ENCODE measurements at places on chromosomes 2 and 18.

GRCh38 chr2:70799706-70800105, 9.3 kb upstream of the FIGLA start:
- no peak for DNase-seq

DNA sequence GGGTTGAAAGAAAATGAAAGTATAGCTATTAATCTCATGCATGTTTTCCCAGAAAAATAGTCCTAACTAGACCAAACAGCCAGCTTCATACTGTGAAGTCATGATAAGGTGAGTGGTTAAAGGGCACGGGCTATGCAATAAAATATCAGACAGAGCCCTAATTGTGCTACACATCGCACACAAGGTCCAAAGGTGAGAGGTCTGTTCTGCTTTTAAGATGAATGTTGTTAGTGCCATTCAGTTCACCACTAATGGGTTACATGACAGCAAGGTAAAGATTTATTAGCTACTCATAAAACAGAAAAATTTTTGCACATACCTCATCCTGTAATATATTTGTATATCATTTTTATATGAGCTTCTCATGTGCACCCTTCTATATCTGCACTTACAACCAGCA, 105.0 kb upstream of the STK17B start:
- no peak for DNase-seq

DNA sequence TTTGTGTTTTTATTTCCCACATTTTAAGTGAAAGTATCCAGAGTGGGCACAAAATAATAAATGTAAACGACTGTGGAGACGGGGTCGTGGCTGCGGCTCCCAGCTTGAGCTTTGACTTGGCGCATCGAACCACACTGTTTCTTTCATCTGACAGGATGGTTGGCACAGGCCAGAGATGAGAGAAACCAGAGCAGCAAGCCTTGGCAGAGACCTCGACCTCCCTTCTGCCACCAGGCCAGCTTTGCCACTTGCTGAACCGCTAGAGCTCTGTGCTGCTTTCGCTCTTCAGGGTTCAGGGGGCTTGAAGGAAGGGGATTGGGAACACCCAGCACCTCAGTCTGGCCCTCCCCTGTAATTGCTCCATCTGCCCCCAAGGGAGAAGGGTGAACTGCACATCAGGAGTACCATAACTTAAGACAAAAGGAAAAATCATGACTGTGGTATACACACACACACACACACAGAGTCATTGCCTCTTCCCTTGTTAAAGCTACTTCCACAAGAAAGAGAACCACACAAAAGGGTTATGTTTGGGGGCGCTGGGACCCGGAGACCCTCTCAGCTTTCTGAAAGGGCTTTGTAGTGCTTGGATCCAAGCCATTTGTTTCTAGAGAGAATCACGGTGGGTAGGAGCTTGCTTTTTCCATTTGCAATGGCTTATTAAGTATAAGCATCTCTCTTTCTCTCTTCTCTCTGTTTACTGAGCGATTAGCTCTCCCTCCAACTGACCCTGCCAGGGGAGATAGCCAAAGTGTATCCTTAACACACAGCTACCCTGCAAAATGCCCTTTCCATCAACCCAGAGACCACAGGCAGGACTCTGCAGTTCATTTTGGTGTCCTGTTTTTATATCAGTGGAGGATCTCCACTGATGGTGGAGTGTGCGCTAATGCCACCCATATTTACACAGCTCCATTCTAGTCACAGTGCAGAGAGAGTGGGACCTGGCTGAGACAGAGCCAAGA, 23.0 kb downstream of the POU3F3 start:
- no peak for DNase-seq

GRCh38 chr2:232139171-232139594, 177.7 kb downstream of the DIS3L2 start:
- DNase-seq: no peak

DNA sequence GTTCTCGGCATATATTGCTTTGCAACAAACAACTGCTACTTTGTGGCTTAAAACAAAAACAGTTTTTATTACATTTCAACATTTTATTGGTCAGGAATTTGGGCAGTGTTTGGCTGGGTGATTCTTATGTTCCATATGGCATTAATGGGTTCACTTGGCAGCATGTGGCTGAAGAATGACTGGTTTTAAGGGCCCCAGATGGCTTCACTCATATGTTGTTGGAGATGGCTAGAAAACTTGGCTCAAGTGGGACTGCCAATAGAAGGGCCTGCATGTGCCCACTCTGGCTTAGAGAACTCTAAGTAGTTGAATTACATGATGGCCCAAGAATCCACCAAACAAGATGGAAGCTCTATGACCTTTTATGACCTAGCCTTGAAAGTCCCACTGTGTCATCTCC, 86.1 kb downstream of the FASTKD2 start:
- DNase-seq: no peak

DNA sequence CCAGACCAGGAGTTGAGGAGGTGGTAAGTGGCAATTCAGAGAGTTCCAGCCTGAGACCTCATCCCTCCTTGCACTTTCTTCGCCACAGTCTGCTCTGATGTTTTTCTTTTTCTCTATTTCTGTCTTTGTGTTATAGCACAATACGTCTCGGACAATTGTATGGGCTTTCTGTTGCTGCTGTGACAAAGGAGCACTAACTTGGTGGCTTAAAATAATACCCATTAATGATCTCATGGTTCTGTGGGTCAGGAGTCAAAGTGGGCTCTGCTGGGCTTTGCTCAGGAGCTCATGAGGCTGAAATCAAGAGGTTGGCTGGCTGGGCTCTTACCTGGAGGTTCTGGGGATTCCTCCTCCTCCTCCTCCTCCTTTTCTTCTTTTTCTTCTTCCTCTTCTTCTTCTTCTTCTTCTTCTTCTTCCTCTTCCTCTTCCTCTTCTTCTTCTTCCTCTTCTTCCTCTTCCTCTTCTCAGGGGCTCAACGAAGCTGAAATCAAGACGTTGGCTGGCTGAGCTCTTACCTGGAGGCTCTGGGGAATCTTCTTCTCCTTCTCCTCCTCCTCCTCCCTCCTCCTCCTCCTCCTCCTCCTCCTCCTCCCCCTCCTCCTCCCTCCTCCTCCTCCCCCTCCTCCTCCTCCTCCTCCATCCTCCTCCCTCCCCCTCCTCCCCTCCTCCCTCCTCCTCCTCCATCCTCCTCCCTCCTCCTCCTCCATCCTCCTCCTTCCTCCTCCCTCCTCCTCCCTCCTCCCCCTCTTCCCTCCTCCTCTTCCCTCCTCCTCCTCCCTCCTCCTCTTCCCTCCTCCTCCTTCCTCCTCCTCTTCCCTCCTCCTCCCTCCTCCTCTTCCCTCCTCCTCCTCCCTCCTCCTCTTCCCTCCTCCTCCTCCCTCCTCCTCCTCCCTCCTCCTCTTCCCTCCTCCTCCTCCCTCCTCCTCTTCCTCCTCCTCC, 104.0 kb downstream of the GATA6 start:
- no peak for DNase-seq

- no peak for DNase-seq
Measured at GRCh38 chr2:44226753-44227152, 48.5 kb upstream of the SLC3A1 start.

- DNase-seq: no peak
Measured at GRCh38 chr2:10202131-10202665, 79.7 kb downstream of the RRM2 start.

GRCh38 chr18:35641916-35642315, 60.4 kb downstream of the GALNT1 start:
- DNase-seq: no peak

GRCh38 chr2:193240752-193241151, 1046.0 kb upstream of the TMEFF2 start:
- no peak for DNase-seq

DNA sequence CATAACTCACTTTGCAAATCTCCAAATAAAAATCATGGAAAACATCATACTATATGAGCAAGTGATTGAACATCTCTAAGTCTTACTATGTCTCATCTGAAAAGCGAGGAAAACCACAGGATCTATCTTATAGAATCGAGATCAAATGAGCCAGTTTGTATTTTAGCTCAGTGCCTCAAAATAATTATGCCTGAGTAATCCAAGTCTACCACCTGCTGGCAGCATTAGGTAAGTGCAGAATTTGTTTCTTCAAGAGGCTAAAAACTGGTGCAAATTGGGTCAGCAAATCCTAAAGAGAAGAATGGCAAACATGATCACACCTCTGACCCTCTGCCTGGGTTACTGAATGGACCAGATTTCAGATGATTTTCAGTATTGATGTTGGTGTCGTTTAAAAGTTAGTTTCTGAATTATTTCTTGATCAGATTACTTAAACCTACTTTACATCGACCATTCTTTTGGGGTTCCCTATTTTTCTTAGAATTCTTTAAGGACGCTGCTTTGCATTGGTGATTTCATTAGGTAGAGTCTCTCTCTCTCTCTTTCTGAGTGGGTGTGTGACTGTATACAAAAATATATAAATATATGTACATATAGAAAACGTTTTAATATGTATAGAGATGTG, 12.7 kb upstream of the FHOD3 start:
- no peak for DNase-seq

DNA sequence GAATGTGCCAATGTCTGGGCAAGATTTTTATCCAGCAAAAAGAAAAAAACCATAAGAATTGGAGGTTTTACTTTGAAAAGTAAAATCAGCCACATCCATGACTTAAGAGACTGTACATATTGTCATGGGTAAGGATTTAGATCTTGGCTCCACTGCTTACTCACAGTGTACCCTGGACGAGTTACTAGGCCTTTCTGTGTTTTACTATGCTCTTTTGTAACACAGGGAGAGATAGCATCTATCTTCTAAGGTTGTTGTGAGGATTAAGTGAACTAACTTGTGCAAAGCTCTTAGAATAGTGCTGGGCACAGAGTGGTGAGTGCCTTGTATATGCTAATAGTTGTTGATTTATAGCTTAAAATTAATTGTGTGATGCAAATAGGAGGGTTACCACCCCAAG, 255.9 kb downstream of the NEDD4L start:
- no peak for DNase-seq

DNA sequence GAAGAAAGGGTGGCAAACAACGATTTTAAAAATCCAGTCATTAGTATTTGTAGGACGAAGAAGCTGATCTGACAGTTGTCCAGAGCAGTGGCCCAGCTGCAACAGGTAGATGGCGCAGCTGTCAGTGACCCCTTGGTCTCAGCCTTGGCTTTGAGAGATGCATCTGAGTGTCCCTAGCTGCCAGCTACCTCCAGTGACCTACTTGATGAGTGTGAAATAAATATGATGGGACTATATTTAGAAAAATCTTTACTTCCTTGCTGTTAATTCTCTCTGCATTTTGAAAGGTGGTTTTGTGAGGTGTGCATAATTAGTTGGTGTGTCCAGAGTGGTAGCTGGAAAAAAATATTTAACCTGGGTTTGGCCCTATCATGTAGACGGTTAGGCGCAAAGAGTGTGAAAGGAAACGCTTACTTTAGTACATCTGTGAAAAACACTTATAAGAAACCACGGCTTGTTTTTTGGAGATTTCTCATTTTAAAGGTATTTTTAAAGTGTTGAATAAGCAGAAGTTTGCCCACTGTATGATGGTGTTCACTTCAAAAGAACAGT, 963 bp downstream of the INPP1 start:
- DNase-seq: peak; percentile 77

DNA sequence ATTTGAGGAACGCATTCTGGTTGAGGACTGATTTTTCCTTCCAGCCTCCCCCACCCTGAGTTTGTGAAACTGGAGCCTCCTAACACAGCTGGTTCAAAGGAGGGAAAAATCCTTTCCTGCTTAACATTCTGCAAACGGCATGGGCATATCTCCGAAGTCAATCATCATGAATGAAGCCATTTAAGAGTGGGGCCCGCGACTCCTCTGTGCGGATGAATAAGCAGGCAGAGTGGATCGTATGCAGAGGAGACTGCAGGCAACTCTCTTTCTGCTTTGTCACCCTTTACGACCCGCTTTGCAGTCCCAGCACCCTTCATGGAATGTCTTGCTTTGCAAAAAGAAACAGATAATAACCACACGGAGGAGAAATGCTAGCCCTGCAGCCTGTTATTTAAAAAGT, 305.2 kb downstream of the CLIP4 start:
- DNase-seq: peak; percentile 63

- no peak for DNase-seq
Measured at GRCh38 chr2:210536973-210537650, 19.3 kb upstream of the CPS1 start.

GRCh38 chr2:102238039-102238756, 51.4 kb downstream of the IL1RL2 start:
- peak; percentile 35 for DNase-seq

GRCh38 chr2:25744055-25744454, 70.7 kb upstream of the DTNB start:
- DNase-seq: no peak

GRCh38 chr2:120803764-120804335, 68.2 kb downstream of the GLI2 start:
- DNase-seq: no peak

DNA sequence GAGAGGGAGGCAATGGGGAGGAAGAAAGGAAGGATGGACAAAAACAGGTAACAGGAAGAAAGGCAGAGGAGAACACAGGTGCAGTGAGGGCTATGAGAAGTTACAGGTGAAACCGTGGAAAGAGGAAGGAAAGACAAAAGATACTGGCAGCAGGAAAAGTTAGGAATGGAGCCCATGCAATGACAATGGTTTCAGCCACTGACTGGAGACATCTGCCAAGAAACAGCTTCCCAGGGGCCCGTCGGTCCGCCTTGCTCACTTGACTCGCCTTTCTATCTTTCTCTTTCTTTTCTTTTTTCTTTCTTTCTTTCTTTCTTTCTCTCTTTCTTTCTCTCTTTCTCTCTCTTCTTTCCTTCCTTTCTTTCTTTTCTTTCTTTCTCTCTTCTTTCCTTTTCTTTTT, 37.5 kb downstream of the ST8SIA5 start:
- peak; percentile 17 for DNase-seq

DNA sequence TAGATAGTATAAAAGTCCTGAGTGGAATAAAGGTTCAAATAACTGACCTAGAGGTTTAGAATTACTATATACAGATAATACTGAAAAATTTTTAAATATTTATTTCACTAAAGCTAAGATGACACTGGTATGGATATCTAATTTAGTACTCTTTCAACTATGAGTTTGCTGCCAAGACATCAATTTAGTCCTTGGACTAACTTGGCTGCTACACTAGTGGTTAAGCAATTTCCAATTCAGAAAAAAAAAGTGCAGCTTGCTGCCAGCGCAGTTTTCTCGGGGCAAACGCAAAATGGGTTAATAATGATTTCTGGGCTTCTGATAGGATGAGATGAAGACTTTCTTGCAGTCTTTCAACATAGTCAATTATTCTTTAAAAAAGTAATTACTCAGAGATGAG, 10.8 kb downstream of the BUB1 start:
- DNase-seq: no peak

DNA sequence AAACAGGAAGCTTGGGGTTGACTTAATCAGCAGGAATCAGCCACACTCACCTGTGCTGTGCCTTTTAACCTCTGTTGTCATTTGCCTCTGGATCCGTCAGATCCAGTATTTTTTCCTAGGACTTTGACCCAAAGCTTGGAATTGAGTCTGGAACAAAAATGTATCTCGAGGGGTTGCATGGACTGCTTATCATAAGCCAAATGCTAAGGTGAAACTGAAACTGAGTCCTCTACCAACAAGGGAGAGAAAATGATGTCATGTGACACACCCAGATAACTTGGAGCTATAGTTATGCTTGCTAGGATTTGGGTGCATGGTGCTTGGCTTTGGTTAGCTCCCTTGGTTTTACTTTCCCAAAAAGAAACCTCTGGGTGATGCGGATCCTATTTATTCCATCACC, 2158.6 kb upstream of the PIK3C3 start:
- DNase-seq: no peak

Data from islet precursor cell (in vitro differentiated cells).